ENCODE measurements at places on chromosomes 7 and 10.

- no peak for DNase-seq
Observed at GRCh38 chr10:107269626-107270025, 105.1 kb upstream of the SORCS1 start.

GRCh38 chr7:43309706-43310022 lies 197.2 kb downstream of the HECW1 start:
- DNase-seq: no peak

DNA sequence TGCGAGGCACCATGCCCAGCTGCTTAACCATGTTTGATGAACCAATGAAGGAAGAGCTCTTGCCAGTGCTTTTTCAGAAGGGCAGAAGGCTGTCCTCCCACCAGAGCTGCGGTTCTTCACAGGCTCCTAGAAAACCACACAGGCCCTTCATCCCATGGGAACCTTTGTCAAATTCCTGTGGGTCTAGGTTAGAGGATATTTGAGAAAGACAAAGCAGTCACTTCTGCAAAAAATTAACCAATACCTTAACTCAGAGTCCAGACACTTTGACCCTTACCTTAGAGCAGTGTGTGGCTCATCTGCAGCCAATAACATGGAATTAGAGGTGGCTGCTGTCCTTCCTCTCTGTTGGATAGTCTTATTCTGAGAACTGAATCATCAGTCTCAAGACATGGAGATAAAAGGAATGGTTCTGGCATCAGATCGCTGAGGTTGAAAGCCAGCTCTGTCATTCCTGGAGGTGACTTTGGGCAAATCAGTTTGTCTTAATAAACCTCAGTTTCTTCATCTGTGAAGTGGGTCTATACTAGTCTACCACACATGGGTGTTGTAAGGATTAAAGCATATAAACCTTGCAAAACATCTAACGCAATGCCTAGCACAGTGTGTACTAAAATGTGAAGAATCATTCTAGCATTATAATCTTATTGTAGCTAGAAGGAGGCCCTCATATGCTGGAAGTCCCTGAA lies 65.1 kb upstream of the PIP4K2A start:
- DNase-seq: no peak

GRCh38 chr10:122176232-122177213 lies 94.6 kb upstream of the BTBD16 start:
- no peak for DNase-seq

GRCh38 chr7:129604713-129605437 lies 6.6 kb upstream of the NRF1 start:
- no peak for DNase-seq

All from pancreas (tissue), 10 donors.